ENCODE measurements at places on chromosomes 16 and 17. TPM values are rescaled to one million over a fixed set of nuclear protein-coding genes. Genes with fewer than 3 reads are reported as not detected.

Gene PRCD
- total RNA-seq = not detected

Gene ZNF205
- total RNA-seq = 0.57 TPM

Gene SLC38A8
- total RNA-seq = not detected

Gene ACSM2A
- total RNA-seq = 0.24 TPM

Gene MYCBPAP
- 0.30 TPM for total RNA-seq

Gene MYH2
- not detected for total RNA-seq

Gene ALG1
- total RNA-seq = 59.1 TPM

Gene SLC6A4
- total RNA-seq = not detected

Gene USP43
- 0.14 TPM for total RNA-seq

Gene CDK5R1
- total RNA-seq = 15.7 TPM

Measured in activated T-cell treated with anti-CD3 and anti-CD28 coated beads, Interleukin-2, amount 50 U/mL, for 4 hours (primary cell).